ENCODE measurements at places on chromosomes 2 and 18.

DNA sequence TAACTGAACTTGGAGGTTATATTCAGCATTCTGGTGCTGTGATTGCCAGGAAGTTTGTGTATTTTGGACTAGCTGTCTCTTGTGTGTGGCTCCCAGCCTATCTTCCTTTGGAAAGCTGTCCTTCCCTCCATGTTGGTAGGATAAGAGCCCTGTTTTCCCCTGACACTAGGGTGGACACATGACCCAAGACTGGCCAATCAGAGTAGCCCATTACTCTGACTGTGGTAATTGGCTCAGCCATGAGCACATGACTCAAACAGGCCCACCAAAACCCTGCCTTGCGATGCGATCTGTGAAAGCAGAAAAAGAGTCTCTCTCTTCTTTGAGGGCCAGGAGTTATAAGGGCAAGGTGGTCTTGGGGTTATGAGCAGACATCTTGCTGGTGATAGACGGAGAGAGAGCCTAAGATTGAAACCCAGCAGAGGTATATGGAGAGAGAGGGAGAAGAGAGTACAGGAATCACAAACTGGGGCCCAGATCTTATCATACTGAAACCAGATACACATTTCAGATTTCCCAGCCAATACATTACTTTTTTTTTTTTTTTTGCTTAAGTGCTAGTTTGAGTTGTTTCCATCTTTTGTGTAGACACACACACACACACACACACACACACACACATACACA is 45.3 kb upstream of the SERPINE2 start:
- no peak for DNase-seq

GRCh38 chr18:77897606-77898005 is 648.0 kb downstream of the GALR1 start:
- DNase-seq, result no peak

GRCh38 chr2:209771474-209772289 is at the start of gene UNC80:
Gene UNC80, plus strand, starts transcription at chr2:209771832. Its CDS starts 241 bp downstream, at chr2:209772073.
- peak; percentile 78 for DNase-seq

DNA sequence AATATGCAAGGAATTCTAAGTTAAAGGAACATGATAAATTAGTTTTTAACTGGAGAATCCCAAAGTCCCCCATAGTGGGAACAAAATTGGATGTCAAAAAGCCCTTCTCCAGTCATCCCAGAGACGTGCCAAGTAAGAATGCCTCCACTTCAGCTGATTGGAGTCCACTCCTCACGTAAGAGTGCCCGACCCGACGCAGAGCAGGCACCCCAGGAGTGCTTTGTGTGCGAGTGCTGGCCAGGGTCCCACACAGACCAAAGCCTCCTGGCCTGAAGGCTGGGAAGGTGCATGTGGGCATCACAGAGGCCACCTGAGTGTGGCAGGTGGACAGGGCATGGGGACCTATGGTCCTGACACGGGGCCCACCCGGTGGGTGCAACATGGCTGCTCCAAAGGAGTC is 183.5 kb downstream of the GLI2 start:
- DNase-seq, result no peak

DNA sequence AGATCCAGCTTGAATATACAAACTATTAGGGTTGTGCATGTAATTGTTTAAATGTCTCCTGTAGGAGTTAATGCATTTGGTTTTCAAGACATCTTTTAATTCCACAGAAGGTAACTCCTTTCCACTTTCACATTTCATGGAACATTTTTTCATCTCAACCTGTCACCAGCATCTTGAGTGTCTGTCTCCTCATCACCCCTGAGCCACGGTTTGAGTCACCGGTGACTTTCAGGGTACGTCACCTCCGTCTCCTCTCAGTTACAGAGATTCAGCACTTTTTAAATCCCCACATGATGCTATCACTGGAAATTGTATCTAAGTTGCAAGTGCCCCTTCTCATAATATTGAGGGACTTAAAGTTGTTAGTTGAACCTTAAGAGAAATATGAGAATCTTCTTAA is 25.3 kb downstream of the GPR55 start:
- DNase-seq, result no peak

GRCh38 chr2:230668184-230668938 is 44.3 kb upstream of the CAB39 start:
- no peak for DNase-seq

- DNase-seq, result no peak
Measured at GRCh38 chr2:217688494-217688893, 314.3 kb downstream of the TNS1 start.

DNA sequence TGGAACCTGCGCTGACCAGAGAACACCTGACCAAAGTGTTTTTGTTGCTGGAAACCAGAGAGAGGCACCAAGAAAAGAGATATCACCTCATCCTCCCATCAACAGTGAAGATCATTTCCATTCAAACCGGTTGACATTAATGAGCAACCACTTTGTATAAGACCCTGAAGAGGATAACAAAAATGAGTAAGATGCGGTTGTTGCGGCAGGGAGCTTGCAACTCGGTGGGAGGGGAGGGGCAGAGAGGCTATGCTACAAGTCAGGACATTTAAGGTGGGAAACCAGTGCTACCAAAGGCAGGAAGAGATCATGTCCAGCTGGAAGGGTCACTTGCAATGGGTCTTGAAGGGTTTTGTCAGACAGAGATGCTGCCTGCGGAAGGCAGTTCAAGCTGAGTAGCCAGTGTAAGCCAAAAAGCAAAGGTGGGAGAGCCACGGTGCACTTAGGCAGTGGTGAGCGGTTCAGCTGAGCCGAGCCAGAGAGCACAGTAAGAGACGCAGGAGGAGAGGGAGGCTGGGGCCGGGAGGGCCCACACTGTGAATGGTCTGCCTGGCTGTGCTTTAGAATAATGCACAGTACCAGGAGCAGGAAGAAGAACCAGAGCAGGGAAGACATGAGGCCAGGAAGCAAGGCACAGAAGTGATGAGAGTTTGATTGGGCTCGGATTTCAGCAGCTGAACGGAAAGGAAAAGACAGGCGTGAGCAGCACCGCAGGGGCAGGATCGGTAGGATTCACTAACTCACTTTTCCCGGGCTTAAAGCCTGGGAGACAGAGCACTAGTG is 24.4 kb upstream of the DTNB start:
- no peak for DNase-seq

DNA sequence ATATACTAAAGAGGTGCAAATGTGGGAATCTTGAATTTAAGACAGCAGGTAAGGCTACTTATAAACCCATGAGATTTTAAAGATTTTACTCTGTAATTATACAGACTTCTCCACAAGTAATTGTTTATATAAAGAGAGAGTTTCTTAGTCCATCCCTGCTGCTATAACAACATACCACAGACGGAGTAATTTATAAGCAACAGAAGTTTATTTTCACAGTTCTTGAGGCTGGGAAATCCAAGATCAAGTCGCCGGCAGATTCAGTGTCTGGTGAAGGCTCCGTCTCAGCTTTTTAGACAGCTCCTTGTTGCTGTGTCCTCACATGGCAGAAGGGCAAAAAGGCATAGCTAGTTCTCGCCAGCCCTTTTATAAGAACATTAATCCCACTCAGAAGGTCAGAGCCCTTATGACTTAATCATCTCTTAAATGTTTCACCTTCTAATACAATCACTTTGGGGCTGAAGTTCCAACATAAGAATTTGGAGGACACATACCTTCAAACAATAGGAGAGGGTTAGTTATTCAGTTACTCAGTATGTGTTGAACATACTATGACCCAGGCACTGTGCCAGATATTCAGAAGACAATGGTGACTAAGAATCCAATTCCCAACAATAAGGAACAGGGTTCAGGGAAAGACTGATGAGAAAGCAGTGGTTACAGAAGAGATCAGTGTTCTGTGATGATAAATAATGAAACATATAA is 466.0 kb downstream of the RIT2 start:
- DNase-seq, result no peak

DNA sequence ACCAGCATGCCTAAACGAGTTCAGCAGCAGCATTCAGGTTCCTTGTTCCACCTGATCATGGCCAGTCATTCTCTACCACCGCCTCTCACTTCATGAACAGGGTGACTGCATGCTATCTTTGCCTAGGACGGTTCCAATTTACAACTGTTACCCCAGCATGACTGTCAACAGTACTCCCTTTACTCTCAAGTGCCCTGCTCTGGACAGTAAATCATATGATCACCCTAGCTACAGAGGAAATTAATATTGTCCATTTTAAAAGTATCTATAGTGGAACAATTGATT is 25.7 kb downstream of the MGAT4A start:
- no peak for DNase-seq

- no peak for DNase-seq
Measured at GRCh38 chr2:163345795-163346573, 389.8 kb downstream of the FIGN start.

DNA sequence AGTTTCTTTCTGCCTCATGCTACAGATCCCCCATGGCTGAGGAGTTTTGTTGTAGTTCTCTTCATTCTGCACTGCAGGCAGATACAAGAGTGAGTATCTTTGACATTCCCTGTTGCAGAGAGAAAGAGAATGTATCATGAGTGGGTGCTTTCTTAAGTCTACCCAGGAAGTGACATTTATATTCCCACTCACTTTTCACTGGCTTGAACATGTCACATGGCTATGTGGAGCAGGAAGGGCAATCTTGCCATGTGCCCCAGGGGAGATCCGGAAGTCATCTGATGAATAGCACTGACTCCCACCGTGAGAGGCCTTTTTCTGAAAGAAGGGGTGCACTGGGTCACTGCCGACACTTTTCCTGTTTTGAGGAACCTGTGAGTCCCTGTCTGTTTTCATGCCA is 66.4 kb upstream of the BOD1L2 start:
- DNase-seq, result no peak

GRCh38 chr2:166344286-166345113 is 31.2 kb downstream of the SCN9A start:
- DNase-seq, result no peak

DNA sequence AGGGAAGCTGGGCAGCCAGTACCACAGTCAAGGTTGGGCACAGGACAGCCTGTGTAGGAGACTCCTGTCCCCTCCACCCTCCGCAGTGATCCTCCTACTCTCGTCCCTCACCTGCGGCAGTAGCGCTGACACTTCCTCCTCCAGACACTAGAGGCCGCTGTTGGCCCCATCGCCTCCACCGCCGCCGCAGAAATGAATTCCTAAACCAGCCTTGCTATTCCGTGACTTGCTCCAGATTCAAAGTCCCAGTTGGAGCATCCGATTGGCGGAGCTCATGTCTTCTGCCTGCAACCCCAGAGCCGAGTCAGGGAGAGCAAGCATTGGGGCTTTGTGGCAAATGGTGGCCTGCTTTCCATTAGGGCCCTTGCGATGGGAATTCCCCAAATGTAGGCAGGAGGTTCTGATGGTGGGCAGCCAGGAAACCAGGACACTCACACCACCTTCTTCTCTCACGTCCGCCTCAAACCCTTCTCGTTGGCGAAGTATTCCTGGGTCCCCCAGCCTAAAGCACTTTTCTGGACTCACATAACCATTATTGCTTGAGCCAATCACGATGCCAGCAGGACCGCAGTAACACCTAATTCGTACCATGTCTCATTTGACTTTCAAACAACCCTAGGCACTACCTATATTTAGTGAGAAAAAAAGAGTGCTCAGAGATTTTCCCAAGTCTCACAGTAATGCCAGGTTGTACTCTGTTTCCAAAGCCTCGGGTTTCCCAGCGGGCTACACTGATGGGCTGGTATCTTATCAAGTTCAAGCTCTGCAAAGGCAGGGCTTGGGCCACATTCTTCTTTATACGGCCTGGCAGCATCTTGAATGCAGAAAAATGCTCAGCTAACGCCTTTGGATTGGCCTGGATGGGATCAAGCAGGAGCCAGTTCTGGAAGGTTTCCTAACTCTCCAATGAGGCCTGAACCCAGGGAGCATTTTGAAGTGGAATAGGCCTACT is 1.2 kb upstream of the DNAJB2 start:
- peak; percentile 82 for DNase-seq

DNA sequence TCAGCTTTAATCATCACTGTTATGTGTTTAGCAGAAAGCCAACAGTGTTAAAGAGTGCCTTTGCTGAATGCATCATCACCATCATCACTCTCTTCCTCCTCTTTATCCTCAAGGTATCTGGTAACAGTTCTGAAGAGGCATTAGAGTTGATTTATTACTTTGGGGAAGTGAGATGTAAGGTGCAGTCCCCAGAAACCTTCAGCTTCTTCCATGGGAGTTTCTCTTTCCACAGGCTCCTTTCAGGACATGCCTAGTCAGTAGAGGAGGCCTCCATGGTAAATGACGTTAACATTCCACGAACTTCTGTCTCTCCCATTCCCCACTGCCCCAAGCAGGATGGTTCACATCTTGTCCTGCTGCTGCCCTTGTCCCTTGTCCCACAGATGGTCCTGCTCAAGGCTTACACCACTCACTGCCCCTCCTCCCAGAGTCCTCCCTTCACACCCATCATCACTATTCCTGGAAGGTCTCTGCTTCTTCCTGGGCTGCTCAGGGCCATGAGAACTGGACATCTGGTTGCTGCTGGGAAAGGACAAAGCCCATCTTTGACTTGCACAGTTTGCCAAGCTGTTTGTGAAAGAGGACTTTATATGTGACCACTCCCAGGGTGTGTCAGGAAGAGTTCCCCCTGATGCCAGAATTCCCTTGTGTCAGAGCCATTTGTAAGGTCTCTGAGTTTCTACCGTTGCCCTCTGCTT is 5.3 kb upstream of the REG1A start:
- no peak for DNase-seq

- no peak for DNase-seq
Measured at GRCh38 chr2:216918088-216918680, 58.3 kb upstream of the TNP1 start.

- no peak for DNase-seq
Measured at GRCh38 chr2:123864416-123864815, 160.7 kb upstream of the CNTNAP5 start.

DNA sequence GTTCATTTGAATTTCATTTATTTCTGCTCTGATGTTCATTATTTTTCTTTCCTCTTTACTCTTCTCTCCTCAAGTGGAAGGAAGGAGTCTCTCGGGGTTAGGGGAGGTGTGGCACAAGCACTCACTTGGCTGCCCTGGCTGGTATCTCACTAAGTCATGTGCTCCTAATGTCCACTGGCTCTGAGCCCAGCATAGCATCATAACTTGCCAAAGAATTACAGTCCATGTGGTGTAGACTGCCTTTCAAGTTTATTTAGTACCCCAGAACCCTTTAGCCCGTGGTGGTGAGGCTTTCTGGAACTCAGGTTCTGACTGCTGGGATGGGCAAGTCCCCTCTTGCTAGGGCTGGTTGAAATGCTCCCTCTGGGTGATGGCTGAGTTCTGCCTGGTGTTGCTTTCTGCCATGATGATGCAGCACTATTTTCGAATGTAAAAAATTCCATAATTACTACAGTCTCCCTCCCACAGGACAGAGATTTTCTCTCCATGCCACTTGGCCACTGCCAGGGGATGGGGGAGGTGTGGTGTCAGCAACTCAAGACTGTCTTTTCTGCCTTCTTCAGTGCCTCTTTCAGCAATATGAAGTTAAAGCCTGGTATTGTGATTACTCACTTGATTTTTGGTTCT is 22.2 kb downstream of the SPAG16 start:
- no peak for DNase-seq

All from anterior cingulate cortex (tissue), 58 donors.